ENCODE measurements at places on chromosomes 11 and 22.

DNA sequence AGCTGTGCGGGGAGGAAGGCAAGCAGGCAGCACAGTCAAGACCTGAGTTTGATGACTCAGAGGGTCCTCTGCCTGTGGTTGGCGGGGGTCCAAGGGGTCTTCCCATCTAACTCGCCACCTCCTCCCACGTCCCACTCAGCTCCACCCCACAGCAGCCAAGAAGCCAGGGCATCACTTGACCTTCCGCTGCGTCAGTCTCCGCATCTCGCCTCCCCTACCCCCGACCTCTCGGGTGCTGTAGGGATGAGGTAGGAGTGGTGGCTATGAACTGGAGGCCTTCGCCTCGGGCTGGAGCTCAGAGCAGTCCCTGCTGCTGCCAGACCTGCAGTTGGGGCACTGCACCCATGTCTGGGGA, 90.6 kb downstream of the CDKN1C start:
- DNase-seq, result no peak

DNA sequence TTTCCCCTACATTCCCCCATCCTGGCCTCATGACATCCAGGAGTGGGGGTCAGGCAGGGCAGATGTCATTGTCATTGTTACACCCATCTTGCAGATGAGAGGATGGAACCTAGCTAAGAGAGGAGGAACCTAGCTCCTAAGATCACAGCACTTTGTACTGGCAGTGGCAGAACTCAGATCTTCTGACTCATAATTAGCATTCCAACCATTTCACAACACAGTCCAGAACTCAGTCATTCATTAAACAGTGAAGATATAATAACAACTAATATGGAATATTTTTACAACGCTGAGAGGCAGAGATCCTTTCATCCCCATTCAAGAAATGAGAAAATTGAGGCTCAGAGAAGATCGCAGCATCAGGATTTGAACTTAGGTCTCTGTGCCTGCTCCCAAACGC, 127.8 kb downstream of the CHST1 start:
- DNase-seq, result no peak

DNA sequence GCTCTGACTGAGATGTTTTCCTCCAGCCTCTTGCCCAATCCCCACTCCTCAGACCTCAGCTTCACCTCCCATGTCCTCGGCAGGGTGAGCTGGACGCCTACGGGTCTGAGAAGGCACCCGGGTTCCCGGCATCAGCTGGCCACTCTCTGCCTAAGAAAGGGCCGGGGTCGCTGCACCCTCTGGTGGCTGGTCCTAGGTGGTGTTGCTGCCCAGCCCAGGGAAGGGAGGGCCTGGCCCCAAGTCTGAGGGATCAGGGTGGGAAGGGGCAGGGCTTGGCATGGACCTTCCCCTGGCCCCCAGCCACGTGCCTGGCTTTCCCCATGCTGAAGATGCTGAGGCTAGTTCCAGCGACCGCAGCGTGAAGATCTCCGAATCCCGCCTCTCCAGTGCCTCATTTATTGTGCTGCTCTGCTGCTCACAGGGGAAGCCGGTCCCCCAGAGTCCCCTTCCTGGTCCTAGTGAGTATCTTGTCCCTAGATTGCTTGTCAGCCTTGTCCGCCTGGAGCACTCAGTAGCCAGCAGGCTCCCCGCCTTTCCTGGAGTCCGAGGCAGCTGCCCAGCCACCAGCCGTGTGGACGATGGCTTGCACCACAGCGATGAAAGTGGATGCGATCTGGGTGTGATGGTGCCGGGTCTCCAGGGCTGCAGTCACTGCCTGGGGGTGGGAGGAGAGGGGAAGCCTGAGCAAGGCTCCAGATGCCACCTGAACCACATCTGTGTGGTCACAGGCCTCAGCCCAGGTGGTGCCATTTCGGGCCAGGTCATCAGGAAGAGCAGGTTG, 2.9 kb upstream of the GGT5 start:
- peak; percentile 48 for DNase-seq

- DNase-seq, result no peak
Measured at GRCh38 chr11:70713988-70714665, 315.8 kb downstream of the CTTN start.

GRCh38 chr11:30045144-30045543, 28.3 kb upstream of the KCNA4 start:
- no peak for DNase-seq

DNA sequence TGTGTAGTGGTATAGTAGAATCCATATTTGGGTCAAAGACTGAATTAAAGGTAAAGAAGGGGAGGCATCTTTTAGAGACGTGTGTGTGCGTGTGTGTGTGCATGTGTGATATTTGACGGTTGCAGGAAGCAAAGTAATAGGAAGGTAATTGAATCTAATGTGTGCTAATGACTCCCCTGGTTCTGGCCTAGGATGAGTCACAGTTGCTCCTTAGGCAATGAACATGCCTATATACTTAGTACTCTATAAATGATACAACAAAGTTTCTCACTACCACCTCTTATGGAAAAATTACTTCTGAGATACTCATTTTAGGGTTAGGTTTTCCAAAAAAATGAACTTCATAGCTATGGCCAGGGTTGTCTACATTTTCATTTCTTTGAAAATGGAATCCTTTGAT, 409.6 kb downstream of the GUCY1A2 start:
- DNase-seq, result no peak

GRCh38 chr22:49270595-49271368, 556.9 kb downstream of the BRD1 start:
- no peak for DNase-seq

DNA sequence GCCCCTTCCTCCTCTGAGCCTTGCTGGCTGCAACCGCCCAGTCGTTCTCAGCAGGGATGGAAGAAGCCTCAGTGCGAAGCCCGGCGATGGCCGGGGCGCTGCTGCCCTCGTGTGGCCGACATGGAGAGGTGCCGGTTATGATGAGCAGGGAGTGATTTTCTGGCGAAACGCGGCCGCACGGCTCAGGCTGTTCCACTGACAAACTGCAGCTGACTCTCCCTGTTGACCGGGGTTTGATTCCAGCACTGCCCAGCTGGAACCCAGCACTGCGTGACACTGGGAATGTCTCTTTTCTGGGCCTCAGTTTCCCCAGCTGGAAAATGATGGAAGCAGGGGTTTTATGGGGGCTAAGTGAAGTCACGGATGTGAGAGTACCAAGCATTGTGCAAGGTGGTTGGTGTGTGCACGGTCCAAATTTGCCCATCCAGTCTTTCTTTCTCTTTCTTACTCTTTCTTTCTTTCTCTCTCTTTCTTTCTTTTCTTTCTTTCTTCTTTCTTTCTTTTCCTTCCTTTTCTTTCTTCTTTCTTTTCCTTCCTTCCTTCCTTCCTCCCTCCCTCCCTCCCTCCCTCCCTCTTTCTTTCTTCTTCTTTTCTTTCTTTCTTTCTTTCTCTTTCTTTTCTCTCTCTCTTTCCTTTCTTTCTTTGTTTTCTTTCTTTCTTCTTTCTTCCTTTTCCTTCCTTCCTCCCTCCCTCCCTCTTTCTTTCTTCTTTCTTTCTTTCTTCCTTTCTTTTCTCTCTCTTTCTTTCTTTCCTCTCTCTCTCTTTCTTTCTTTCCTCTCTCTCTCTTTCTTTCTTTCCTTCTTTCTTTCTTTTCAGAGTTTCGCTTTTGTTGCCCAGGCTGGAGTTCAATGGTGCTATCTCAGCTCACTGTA, 25.8 kb upstream of the MPPED1 start:
- DNase-seq, result peak; percentile 73

DNA sequence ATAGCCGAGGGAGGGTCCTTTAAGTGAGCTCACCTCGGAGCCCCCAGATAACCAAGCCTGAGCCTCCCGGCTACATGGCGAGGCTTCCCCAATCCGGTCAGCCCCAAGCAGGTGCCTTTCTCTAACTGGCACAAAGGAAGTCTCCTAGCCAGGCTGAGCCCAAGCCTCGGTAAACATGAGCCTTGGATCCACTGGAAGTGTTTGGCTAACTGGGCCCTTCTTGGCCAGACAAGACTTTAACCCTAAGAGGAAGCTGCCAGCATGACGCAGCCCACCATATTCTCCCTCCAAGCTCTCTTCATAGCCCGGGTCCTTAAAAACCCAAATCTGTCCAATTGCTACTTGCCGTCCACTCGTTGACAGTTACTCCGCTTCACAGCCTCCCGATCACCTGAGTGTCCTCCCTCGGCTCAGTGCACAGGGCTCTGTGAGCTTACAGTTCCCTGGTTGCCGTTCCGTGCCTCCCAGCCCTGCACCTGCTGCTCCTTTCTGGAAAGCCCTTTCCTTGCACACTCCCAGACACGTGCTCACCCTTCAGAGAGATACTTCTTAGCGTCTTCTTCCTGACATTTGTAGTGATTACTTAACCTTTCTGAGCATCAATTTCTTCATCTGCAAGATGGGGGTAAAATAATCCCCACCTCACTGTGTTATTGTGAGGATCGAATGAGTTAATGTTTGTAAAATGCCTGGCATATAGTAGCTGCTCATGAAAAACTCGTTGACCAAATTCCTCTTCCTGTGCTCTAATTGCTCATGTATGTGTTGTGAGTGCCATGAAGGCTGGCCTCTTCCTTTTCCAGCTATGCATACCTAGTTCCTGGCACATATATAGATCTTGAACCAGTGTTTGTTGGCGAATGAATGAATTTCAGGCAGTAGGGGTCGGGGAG, 25.6 kb downstream of the TXN2 start:
- DNase-seq, result no peak

GRCh38 chr11:128210148-128210940, 377.0 kb downstream of the ETS1 start:
- DNase-seq, result no peak

GRCh38 chr11:114438303-114438702, 964 bp upstream of the REXO2 start:
- DNase-seq, result no peak

- DNase-seq, result no peak
Measured at GRCh38 chr22:17562906-17563870, at the start of gene SLC25A18. Gene SLC25A18, plus strand, starts transcription at chr22:17563498. Its CDS starts 16,447 bp downstream, at chr22:17579945.

DNA sequence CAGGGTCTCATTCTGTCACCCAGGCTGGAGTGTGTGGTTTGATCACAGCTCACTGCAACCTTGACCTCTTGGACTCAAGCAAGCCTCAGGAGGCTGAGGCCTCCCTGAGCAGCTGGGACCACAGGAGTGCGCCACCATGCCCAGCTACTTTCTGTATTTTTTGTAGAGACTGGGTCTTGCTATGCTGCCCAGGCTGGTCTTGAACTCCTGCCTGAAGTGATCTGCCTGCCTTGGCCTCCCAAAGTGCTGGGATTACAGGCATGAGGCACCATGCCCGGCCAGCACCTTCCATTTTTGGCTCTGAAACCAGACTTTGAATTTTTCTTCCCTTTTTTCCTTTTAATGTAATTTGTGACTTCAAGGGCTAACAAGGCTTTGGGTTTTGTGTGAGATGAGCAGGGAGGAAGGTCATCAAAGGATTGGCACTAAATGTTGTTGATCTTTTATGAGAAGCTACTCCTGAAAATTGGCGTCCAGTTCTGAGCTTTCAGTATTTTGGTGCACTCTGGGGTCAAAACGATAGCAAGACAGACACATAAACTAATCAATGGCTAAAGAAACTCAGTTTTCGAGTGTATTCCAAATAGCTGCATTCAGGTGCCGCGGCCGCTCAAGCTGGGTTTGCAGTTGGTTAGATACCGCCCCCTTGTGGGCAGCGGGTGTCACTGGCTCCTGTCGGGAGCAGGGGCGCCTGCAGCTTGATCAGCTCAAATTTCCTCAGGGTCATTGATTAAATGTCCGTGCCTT, 51.9 kb upstream of the CLMP start:
- peak; percentile 72 for DNase-seq

DNA sequence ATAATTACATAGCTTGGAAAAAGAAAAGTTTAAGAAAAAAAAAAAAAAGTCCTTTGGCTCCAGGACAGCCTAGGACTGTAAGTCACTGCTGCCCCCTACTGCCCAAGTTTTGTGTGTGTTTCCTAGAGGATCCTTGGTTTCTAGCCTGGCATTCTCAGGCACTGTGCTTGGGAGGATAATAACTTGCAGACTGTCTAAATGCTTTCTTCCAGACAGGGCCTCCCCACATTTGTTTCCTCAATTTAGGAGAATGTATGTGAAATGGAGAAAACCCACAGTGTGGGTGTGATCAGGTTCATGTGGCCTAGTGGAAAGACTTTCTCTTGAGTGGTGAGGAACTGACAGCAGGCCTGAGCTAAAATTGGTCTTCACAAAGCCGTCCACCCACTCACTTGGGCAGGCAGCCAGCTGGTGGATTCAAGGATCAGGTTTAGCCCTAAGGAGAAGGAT, 191.0 kb downstream of the NAV2 start:
- peak; percentile 31 for DNase-seq

- no peak for DNase-seq
Measured at GRCh38 chr22:46815559-46815895, 53.1 kb downstream of the TBC1D22A start.

DNA sequence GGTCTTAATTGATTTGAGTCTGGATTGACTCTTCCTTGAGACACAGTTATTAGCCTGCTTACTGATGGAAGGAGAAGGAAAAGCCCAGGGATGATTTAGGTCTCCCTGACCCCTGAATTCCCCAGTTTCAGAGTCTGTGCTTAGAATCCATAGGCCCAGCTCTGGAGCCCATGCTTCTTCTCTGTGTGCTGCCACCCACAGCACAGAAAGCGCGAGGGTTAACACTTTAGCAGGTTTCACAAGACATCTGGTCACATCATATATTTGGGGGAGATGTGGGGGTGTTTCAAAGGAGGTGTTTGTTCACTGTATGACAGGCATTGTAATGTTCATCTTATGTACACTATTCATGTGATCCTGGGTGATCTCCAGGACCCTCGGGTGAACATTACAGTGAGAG, 107.0 kb downstream of the PPP6R3 start:
- DNase-seq, result no peak

- DNase-seq, result peak; percentile 13
Measured at GRCh38 chr22:33919391-33920196, 682 bp downstream of the LARGE1 start.

DNA sequence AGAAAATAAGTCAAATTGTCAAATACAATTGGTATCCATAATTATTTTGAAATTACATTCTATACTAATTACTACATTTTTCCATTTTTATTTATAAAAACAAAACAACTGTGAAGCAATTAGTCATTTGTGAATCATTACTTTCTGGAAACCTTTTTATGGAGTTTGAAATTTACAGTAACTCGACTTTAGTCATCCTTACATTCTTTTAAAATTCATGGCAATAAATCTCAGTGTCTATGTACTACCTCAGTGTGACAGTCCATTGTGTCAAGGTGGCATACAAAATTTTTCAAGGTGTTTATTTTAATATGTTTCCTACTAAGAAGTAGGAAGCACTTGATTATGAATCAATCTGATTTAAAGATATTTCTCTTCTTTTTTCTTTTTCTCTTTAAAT, 1949.4 kb upstream of the RAG2 start:
- DNase-seq, result no peak

DNA sequence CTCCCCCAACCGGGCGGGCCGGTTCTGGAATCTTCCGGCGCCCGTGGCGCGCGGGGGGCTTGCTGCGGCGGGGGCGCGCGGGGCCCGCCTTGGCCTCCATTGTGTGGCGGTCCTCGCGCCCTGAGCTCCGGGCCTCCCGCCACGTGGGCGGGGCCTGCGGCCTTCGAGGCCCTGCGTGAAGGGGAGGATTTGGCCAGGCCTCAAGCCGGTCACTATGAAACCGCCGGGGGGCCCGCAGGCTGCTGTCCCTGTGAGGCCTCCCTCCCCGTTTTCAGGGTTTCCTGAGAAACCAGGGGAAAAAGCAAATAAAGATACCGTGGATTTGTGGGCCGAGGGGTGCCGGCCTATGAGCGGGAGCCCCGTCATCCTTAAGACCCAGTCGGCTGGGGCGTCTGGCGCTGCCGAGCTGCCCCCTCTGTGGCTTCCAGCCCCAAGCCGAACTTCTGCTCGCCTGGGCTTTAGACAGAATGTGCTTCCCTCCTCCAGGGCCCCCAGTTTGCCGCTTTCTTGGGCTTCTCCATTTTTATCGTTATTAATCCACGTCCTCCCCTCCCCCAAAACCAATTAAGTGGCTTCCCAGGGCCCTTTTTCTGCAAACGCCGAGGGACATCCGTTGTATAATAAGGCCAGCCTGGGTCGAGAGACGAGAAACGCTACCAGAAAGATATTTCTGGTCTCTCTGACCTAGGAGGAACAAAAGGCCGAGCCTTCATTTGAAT, 602 bp downstream of the EWSR1 start:
- DNase-seq, result peak; percentile 44
